ENCODE measurements at places on chromosomes 5 and 9.
A peak's percentile ranks its signal among the peaks of the same experiment; 100 is the strongest.

GRCh38 chr9:35954942-35955546 is 2.9 kb downstream of the OR2S2 start:
- no peak for DNase-seq

GRCh38 chr5:181232593-181232992 is 9.5 kb downstream of the TRIM41 start:
- no peak for DNase-seq

GRCh38 chr5:92505925-92506324 is 1075.1 kb downstream of the NR2F1-AS1 start:
- no peak for DNase-seq

DNA sequence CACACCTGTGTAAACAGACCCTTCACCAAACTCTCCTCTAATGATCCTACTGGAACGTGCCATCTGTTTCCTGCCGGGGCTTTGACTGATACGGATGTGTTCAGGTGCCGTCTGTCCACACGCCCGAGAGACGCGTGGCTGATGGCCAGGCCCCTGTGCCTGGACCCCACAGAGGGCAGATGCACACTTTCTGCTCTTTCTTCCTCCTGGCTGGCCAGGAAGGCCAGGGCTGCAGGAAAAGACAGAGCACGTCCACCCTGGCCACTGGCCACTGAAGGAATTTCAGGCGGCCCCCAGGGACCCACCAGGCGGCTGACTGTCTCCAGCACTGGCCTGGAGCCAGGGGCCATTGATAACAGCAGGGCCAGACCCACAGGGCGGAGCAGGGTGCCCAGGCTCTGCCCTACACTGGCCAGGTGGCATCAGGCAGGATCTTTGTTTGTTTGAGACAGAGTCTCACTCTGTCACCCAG is 3.6 kb upstream of the ENG start:
- DNase-seq, result no peak

- DNase-seq, result no peak
Measured at GRCh38 chr5:36599986-36600779, 6.2 kb upstream of the SLC1A3 start.

DNA sequence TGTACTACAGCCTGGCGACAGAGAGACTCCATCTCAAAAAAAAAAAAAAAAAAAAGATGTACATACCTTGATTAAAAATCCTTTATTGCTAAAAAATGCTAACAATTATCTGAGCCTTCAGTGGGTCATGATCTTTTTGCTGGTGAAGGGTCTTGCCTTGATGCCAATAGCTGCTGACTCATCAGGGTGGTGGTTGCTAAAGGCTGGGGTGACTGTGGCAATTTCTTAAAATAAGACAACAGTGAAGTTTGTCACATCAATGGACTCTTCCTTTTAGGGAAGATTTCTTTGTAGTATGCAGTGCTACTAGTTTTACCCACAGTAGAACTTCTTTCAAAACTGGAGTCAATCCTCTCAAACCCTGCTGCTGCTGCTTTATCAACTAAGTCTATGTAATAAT is 33.9 kb upstream of the OTULINL start:
- no peak for DNase-seq

DNA sequence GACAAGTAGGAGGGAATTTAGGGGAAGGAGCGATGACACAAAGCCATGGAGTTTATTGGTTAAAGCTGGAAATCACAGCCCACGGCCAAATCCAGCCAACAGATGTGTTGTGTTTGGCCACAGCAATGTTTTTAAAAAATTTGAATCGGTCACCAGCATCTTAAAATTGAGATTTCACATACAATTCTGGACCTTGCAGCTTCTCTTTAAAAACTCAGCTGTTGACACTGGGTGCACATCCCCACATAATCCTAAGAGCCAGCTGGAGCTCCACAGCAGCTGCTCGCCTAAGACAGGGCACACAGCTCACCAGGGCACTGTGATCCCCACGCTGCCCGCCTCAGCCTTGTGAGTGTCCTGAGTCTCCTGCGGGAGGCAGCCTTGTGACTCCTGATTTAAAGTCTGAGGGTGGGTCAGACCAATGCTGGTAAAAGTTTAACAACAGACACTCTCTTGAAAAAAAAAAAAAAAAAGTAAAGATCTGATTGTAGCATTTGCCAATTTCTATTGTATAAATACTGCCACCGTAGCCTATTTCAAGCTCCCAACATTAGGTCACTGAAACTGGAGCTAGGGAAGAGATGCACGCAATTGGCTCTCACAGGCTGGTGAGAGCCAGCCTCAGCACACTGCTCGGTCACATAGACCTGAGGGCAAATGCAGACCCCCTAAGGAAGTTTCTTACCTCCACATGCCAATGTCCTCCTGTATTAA is 124.8 kb downstream of the HSD17B3 start:
- DNase-seq, result no peak

GRCh38 chr5:146313027-146313426 is 25.6 kb upstream of the POU4F3 start:
- no peak for DNase-seq

DNA sequence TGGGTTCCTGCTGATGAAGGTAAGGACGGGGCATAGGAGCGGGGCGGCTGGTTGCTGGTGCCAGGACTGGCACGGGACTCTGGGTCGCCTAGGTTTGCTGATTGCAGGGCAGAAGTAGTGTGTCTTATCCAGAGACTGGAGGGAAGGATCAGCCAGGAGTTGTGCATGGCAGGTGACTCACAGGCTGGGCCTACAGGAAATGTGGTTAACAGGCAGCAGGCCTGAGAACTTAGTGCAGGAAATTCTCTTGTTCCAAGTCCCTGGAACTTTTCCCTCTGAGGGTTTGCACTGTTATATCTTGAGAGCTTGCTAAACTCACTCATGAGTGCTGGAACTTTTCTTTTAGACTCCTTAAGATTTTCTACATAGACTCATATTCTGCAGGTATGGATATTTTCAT is 95.1 kb downstream of the ANXA2R start:
- DNase-seq, result no peak

- DNase-seq, result no peak
Measured at GRCh38 chr9:118533850-118534249, 829.6 kb downstream of the TLR4 start.

DNA sequence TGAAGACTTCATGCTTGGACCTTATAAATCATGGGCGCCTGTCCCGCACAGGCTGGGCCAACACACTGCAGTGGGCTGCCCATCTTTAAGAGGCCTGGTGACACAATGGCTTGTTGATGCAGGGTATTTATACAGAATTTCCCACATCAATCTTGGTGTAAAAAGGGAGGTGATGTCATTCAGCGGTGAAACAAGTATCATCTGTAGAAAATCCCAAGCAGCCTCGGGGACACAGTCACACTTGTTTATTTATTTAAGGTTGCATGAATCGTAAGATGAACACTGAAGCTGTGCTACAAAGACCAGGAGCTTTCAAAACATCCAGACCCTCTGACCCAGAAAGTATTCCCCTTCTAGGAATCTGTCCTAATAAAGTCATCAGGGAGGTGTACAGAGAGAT is 40.5 kb downstream of the SMIM23 start:
- no peak for DNase-seq

DNA sequence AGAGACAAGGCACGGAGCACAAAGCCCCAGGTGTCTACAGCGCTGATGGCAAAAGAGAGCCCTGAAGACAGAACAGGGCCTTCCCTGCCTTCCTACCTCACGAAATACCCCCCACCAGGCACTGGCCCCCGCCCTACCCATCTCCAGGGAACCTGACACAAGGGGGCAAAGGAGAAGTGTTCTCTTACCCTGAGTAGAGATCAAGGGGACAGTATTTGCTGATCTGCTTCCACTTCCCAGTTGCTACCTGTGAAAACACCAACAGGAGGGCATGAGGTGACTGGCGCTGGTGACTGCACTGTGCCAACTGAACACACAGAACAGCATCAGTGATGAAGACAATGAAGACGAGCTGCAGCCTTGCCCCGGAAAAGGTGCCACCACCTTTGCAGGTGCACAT is 27.4 kb downstream of the IPPK start:
- no peak for DNase-seq

GRCh38 chr9:93814077-93814956 is 140.8 kb downstream of the BARX1 start:
- DNase-seq, result peak; percentile 78

DNA sequence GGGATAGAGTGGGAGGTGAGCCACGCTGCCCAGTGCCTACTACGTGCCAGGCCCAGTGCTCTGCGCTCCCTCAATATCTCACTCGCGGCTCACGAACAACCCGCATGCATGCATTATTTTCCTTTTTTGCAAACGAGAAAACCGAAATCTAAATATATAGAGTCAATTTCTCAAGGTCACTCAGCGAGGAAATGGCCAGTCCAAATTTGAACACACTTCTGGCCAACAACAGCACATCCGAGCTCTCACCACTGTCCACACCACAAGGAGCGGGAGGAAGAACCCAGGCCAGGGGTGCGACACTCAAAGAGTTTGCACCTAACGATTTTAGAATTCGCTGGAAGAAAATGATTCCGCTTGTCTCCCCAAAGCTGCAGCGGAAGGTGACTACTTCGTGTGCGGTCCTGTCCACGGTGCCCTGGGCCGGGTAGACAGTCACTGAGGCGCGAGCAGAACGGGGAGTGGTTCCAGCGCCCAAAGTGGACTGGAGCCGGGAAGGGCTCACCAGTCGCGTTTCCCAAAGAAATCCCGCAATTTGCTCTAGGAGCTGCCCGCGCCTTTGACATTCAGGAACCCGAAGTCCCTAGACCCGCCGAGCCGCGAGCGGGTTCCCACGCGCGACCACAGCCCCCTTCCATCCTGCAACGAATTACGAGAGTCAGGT is 1.1 kb upstream of the TLX3 start:
- no peak for DNase-seq

- DNase-seq, result no peak
Measured at GRCh38 chr9:129880654-129881546, 45.6 kb downstream of the USP20 start.

GRCh38 chr9:14677872-14678271 is 15.4 kb downstream of the ZDHHC21 start:
- DNase-seq, result no peak

DNA sequence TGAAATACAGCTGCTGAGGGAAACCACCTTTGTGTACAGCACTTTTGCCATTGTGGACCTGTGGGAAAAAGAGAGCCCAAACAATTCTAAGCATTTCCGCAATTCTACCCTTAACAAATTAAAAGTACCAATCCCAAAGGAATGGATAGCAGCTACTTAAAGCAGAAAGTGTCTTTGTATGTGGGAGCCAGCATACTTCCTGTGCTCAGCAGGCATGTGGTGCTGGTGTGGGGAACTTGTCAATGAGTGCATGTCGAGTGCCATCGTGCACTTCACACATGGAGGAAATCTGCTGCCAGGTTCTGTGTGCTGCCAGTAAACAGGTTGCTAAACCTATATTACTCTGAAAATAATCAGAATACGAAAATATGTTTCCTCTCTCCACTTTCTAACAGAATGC is 399.0 kb downstream of the LRRC70 start:
- peak; percentile 37 for DNase-seq

DNA sequence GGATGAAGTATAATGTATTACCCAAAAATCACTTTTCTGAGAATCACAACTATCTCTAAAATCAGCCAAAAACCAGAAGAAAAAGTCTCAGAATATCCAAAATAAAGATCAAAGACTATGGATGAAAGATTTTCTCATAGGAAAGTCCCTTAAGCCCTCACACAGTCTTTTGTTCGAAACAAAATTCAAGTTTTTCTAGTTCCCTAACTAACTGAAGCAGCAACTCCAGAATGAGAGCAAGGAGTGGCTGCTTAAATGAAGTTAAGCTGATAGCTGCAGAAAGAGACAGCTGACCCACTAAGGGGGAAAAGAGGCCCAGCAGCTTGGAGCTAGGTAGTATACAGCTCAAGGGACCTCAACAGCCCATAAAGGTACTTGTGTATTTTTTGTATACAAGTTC is 8.4 kb downstream of the ZBTB5 start:
- DNase-seq, result no peak

GRCh38 chr5:58022055-58022454 is 437.8 kb downstream of the PLK2 start:
- no peak for DNase-seq

DNA sequence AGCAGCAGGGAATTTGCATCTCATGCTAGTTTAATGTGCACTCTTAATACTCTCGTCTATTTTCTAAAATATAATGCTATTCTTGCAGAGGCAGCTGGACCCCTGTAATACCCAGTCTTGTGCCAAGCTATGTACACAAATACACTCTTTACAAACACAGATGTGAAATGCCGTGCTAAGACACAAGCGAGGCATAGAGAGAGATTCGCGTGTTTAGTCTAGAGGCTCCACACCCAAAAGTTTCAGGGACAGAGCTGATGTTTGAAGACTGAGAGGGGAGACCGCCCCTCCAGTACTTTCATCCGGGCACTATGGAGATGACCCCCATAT is 1.2 kb downstream of the DPYSL3 start:
- DNase-seq, result no peak

GRCh38 chr9:136796238-136796774 is at the start of gene CCDC183:
CCDC183 (plus strand) TSS chr9:136796338; CDS start chr9:136796398, 60 bp downstream.
- DNase-seq, result no peak

DNA sequence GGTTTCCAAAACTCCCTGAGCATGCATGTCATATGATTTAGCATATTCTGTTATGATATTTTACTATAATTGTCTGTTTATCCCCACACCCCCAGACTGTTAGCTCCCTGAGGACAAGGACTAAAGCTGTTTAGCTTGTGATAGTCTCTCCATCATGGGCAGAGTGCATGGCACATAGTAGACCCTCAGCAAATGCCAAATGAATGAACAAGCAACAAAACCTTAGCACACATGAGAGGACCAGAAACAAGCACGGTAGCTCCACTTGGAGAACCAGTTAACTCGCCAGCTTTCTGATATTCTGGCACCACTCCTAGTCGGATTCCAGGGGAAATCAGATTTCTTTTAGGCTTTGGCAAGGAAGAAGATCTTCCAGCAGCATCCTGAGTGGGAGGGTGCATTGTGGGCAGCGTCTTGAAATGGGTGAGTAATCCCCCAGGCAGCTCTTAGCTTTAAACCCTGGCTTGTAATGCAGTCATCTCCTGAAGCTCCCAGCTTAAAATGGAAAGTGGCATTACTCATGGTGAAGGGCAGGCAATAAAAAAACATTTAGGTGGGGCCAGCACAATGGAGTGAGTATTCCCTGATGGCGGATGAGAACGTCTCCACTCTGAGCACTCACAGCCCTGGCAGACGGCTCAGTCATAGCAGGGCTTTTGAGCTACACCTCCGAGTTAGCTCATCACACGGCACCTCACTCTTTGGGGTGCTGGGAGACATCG is 41.1 kb downstream of the FGF1 start:
- DNase-seq, result peak; percentile 36

- no peak for DNase-seq
Measured at GRCh38 chr5:133741396-133741795, 129.1 kb upstream of the FSTL4 start.

- DNase-seq, result peak; percentile 20
Measured at GRCh38 chr5:68369023-68369359, 153.4 kb downstream of the PIK3R1 start.

- DNase-seq, result no peak
Measured at GRCh38 chr5:154850255-154851062, at the start of gene FAXDC2. FAXDC2 (minus strand) TSS chr5:154850603; CDS start chr5:154838178, 12,425 bp downstream.

GRCh38 chr5:53568401-53568800 is 8.0 kb downstream of the NDUFS4 start:
- DNase-seq, result no peak

DNA sequence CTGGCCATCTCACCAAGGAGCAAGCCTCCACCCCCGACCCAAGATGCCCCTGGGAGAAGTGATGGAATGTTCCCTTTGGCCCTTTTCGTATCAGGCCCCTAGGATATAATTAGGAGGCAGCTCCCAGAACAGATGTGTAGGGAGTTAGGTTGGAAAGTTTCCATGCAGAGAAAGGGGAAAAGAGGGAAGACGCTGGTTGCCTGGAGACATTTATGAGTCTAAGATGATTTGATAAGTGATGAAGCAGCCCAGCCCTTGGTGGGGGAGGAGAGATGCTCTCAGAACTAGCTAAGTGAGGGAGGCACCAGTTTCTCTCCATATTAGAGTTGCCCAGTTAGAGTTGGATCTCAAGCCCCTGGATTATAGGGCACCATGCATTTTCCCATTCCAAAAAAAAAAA is 137.5 kb downstream of the GNA14 start:
- no peak for DNase-seq

Data from NCI-H187 treated with DMSO at 0.1 percent for 48 hours (cell line).